Frontal cortex (tissue), 4 donors: ENCODE measurements at places on chromosomes 1 and 21.

DNA sequence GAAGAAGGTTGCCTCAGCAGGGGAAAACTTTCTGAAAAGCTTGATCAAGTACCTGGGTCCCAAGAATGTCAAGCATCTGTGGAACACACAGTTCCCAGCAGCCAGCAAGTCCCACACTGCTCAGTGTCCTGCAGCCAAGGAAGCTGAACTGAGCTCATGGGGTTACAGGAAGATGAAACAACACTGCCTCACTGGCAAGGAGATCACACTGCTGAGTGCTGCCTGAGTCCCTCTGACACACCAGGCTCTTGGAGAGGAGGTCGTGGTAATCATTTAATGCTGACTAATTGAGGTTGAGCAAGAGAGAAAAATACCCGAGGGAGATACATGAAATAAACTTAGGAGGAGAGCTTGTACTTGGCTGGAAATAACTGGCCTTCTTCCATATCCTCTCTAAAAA is 75.2 kb downstream of the MPZL1 start:
- DNase-seq, result peak; percentile 49

DNA sequence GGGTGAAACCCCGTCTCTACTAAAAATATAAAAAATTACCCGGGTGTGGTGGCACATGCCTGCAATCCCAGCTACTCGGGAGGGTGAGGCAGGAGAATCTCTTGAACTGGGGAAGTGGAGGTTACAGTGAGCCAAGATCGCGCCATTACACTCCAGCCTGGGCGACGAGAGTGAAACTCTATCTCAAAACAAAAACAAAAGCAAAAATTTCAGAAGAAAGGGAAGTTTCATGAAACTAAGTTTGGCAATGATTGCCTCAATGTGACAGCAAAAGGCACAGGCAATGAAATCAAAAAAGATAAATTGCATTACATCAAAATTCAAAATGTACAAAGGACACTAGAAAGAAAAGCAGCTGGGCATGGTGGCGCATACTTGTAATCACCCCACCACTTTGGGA is 40.1 kb downstream of the BTF3L4 start:
- no peak for DNase-seq

DNA sequence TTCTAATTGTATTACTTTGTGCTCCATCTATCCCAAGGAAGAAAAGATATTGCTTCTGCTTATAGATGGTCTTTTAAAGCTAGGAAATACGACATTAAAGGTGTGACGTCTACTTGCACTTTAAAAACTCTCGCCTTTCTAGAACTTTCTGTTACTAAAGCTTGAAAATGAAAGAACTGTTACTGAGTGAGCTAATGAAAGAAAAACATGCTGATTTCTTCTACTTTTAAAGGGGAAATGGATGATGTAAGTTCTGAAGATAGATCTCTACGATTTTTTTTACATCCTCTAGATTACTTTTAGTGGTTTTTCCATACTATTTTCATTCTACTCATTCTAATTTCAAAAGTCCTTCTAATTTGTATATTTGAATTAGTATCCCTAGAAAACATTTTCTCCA is 387.5 kb downstream of the USP25 start:
- DNase-seq, result no peak

DNA sequence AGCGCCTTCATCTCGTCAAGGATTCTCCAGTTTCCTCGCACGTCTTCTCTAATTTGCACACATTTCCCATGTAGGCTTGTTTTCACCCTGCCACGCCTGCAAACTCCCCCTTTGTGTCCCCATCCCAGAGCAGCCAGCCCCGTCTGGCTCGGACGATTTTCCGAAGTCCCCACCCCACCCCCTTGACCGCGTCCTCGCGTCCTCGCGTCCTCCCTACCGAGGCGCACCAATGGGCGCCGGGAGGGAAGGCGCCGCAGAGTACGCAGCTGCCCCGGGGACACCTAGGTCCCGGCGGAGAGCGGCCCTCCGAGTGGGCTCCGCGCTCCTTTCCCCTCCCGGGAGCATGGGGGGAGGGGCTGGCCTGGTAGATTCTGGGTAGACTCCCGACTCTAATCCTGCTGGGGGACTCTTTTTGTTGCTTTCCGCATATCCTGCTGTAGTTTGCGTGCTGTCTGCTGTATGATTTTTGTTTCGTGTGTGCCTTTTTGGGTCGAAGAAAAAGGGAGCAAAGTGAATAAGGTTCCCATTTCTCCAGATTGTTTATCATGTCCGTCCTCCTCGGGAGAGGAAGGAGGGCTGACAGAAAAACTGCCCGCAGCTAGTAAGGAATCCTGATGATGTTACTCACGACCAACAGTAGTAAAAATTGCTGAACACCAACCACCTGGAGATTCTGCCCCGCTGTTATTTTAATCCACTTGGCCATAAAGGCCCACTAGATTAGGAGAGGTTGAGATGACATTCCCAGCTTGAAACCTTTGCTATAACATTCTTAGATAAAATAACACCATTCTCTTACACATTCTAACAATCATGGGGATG is 1.5 kb downstream of the CACHD1 start:
- peak; percentile 42 for DNase-seq

DNA sequence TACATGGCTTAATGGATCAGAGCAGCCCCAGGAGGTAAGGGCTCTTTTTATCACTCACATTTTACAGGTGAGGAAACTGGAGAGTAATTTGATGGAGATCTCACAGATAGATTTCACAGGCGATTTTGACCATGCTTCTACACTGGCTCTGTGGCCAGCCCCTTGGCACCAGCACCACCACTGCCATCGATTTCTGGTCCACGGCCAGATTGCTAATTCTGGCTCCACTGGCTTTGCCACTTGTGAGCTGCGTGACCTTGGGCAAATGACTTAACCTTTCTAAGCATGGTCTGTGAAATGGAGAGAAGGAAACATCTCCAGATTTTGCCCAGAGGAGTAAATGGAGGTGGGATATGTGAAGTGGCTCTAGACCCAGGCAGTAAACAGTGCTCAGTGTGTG is 32.6 kb downstream of the KCNC4 start:
- no peak for DNase-seq

DNA sequence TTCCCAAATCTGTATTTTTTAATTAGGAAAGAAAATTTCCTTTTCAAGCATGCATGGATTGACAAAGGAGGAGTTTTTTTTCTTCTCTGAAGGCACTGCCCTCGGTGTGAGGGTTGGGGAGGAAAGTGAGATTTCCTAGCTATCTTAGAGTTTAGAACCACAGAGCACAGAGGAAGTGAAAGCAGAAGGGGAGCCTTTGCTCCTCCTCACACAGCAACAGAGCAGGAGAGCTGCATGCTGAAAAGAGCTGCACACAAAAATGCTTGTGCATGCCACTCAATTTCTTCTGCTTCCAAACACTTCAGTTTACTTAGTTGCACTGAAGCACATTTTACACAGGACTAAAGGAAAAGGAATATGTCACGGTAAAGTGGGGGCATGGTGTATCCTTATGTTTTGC is 308.1 kb downstream of the GPATCH2 start:
- DNase-seq, result no peak
